ENCODE measurements at places on chromosomes 4 and X.
A peak's percentile ranks its signal among the peaks of the same experiment; 100 is the strongest.

GRCh38 chr4:152485726-152486276 is 50.1 kb downstream of the FBXW7 start:
- no peak for DNase-seq

DNA sequence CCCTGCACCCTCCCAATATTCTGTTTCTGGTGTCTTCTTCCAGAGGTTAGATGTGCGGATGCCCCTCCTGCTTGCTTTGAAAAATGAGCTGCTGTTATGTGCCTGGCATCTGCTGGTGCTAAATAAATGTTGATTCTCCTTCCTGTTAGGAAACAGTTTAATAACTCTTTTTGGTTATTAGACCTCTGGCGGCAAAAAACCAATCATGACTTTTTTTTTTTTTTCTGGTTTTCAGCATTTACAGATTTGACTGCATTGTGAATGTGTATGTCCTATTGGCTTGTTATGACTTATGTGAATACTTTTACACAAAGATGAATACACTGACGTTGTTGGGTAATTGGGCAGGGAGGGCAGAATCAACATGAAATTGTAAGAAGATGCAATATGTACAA is 13.6 kb upstream of the TMEM156 start:
- no peak for DNase-seq

DNA sequence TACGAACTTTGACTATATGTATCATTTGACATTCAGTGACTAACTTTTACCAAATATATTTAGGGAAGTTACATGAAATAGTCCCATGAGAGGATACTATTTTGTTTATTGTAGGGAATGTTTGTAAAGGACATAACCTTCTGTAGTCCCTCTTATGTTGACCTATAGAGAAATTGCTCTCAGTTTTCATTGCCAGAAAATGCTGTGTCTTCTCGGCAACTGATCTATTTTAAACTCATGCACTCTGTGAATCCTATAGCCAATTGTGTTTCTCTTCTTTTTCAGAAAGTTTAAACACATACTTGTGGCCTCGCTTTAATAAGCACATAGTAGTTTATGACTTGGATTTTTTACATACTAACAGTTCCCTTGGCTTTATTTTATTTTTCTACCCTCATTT is 38.2 kb downstream of the DMP1 start:
- DNase-seq = no peak

DNA sequence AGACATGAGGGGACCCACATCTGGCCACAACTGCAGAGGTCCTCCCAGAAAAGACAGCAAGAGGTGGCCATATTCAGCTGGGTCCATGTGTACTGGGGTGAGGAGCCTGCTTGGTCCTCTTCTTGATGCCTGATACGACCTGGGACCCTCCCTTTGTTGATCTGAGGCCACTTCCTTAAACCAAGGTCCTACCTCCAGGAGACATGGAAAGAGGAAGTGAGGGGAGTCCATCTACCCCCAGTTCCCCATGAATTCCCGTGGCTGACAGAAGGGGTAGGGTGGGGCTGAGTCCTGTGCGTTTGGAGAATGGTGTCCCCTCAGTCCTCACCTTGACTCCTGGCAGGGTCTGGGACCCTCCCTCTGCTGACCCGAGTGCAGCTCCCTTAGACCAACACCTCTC is 2.1 kb downstream of the MAGEA10 start:
- DNase-seq = no peak

DNA sequence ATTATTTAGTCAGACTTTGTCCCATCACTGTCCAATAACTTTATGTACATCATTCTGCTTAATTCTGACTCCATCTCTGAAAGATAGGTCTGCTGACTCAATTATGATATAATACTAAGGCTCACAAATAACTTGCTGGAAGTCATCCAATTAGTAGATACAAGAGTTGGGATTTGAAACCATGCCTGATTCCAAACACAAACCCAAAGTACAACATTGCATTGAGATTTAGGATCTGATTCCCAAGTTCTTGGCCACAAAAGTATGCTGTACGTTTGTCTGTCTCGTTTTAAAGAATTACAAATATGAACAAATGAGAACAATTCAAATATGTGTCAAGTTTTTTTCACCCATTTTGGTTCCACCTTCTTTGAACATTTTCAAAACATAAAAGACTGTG is 108.8 kb downstream of the AMELX start:
- DNase-seq = no peak

DNA sequence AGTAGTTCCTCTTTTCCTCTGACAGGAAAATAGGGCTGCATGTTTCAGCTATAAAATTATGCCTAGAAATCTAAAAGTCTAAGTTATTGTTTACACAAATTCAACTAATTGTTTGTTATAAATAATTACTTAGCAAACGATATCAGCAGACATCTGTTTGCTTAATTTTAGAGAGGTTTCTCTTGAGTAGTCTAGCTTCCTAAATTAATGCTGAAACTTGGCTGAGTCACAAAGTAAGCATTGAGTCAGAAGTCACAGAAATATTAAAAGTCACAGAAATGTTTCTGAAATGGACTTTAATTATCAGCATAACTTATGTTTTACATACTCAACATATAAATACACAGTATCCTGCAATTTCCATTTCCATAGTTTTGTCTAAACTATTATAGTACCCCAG is 1044.0 kb downstream of the CCSER1 start:
- DNase-seq = no peak

DNA sequence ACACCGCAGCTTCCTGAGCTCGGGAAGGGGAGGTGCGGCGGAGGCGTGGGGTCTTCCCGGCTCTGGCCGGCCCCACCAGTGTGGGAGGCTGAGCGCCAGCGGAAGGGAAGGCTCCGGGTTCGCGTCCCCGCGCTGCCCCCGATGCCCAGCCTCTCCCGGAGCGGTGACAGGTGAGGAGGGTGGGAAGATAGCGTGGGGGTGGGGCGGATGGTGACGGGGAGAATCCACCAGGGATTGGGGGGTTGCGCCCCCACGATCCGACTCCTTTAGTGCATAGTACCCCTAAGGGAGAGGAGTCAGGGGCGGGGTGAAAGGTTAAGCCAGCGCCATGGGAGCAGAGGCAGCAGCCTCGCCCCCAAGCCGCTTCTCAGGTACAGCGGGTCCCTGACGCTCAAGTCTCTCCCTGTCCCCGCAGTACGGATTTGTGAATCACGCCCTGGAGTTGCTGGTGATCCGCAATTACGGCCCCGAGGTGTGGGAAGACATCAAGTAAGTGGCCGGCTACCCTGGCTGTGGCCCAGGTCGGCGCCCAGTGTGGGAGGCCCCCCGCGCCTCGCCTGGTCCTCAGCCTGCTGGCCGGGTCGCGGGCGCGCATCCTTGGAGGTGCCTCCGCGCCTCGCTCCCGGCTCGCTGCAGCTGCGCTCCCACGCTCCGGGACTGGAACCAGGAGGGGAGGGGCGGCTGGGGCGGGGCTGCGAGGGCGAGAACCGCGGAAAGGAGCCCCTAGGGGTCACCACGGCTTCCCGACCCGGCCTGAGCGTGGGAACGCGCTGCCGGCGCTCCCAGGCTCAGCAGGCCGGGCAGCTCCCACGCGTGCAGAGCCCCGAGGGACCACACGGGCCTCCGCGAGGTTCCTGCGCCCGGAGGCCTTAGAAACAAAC is 791 bp downstream of the GUCY1B1 start:
- peak; percentile 47 for DNase-seq

GRCh38 chr4:168514249-168514852 is 17.5 kb downstream of the PALLD start:
- DNase-seq = no peak

Data from neuronal stem cell (in vitro differentiated cells).